ENCODE measurements at places on chromosomes 1 and 21.

DNA sequence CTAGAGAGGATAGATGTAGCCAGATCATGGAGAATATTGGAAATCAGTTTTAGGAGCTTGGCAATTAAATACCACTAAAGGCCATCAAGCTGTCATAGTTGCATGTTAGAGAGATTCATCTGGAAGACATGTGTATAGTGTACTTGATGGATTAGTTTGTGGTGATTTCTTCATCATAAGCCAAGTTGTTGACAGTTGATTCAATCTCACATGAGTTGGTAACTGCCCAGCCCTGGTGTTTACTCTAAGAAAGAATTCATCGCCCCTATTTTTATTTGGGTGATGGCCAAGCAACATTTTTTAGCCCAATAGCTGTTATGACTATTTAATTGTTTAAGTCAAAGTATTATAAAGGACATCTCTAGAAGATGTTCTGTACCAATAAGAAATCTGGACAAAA, 737.6 kb downstream of the PLA2G4A start:
- DNase-seq: no peak

GRCh38 chr1:38062361-38063288, 16.0 kb upstream of the POU3F1 start:
- DNase-seq: no peak

DNA sequence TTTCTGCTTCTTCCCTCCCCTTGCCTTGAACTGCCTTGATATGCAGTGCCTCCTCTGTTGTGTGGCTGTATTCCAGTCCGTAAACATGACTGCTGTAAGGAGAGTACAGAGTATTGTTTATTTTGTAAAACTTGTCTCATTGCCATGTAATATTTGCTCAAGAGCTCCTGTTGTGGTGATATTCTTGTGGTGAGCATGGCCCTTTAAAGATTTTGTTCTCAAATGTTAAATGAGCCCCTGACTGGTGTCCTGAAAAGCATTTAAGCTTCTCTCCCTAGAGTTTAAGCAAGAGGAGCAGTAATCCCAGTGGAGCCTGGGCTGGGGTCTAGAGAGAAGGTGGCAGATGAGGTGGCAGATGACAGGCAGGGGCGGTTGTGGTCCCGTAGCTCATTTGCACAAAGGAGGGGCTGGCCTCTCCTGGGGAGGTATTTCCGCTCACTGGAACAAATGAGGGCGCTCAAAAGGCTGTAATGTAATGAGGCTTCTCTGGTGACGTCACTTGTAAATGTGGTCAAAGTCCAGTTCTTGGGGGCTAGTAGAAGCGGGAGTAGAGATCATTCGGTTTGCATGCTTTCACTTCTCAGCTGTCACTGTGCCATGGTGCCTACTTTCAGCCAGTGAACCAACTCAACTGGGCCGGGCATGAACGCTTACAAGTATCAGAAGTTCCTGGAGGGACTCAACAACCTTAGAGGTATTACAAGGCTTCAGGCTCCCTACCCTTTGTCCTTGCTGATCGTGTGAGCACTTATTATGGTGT, 46.0 kb upstream of the MACF1 start:
- DNase-seq: no peak

GRCh38 chr1:147750618-147751217, 9.7 kb downstream of the GJA5 start:
- no peak for DNase-seq
